Activated effector memory CD4-positive, alpha-beta T cell treated with anti-CD3 and anti-CD28 coated beads, Interleukin-2, amount 50 U/mL, for 16 hours (primary cell): ENCODE measurements at places on chromosomes 7 and 10.

GRCh38 chr10:78512205-78512550 is 478.5 kb downstream of the RPS24 start:
- DNase-seq = no peak

GRCh38 chr7:157731126-157731525 is 394.3 kb downstream of the DNAJB6 start:
- no peak for DNase-seq

- DNase-seq = no peak
Measured at GRCh38 chr7:116351966-116352365, 141.6 kb downstream of the TES start.

GRCh38 chr7:104629408-104629807 is 301.0 kb downstream of the LHFPL3 start:
- no peak for DNase-seq

DNA sequence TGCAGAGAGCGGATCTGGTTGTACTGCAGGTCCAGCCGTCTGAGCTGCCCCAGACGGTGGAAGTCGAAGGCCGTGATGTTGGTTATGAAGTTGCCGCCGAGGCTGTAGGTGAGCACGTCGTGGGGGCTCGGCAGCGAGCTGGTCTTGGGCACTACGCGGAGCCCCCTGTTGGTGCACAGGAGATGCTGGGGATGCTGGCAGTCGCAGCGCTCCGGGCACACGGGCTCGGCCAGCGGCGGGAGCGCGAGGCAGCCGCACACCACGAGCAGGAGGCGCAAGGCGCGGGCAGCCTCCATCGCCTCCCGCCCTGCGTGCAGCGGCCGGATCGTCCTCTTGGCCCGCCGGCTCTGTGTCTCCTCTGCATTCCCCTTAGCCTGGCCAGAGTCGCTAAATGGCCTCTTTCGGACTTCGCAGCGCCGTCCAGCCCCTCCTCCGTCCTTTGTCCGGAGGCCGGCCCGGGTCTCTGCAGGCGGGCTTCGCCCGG is 337 bp downstream of the TRIL start:
- DNase-seq = no peak

GRCh38 chr10:124162774-124163354 is 69.5 kb upstream of the CHST15 start:
- DNase-seq = no peak
